ENCODE measurements at places on chromosomes 12 and 14.

DNA sequence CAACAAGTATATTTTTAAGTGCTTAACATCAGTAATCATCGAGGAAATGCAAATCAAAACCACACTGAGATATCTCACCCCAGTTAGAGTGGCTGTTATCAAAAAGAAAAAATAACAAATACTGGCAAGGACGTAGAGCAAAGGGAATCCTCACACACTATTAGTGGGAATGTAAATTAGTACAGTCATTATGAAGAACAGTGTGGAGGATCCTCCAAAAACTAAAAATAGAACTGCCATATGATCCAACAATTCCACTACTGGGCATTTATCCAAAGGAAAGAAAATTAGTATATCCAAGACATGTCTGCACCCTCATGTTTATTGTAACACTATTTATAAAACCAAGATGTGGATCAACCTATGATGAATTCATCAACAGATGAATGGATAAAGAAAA lies 149.0 kb upstream of the PWP1 start:
- DNase-seq = no peak

DNA sequence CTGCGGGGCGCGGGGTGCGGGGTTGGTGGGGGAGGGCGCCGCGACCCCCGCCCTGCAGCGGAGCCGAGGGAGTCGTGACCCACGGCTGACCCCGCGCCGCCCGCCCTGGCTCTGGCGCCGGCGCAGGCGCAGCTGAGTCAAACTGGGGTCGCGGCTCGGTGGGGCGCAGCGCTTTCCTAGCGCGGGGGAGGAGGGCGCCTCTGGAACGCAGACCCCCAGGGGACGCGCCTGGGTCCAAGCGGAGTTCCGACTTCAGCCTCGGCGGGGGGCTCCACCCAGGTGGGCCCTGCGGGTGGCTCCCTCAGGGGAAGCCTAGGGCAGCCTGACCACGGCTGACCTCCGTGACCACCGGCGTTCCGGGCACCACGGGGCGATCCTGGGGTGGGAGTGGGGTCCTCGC lies 467 bp upstream of the ANHX start:
- DNase-seq = no peak

- DNase-seq = no peak
Measured at GRCh38 chr14:78512021-78512420, 341.8 kb downstream of the NRXN3 start.

- DNase-seq = no peak
Measured at GRCh38 chr12:65784289-65785015, 39.8 kb upstream of the HMGA2 start.

DNA sequence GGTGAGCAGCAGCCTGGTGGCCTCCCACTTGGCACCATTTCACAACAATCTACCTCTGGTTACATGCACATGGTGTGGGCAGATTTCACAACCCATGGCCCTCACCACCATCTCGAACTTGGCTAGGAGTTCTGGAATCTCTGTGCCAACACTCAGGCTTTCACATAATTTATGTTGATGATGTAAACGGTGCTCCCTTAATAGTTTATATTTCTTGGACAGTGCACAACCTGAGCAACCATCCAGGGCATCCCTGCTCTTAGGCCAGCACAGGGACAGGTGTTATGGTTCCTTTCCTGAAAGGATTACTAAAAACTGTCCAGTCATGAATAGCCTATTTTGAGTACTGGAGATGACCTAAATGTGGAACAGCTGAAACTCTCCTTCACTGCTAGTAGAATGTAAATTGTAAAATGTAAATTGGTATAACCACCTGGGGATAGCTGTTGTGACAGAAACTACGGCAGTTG lies 28.6 kb downstream of the ABCB9 start:
- DNase-seq = no peak

DNA sequence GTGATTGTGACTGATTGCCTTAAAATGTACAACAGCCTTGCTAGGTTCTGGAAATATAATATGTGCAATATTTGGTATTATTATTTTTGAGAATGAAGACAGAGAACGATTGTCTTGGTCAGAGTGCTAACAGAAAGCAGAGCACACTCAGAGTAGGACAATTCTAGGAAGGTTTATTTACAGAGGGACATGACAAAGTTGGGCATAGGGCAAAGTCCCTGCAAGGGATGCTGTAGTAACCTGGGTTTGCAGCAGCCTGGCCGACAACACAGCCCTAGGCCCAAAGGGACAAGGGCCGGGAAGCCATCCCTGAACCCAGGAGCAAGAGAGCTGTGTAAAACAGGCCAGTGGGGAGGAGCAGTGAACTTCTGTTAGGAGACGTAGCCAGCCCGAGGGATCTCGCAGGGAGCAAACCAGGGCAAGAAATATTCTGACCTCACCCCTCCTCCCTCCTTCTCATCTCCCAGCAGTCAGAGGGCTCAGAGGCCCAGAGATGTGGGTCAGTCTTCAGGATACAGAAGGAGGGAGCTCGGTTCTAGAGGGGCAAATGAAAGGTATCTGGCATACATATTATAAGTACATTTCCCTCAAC lies 51.0 kb upstream of the FERMT2 start:
- no peak for DNase-seq

- no peak for DNase-seq
Measured at GRCh38 chr12:63994704-63995103, 150.2 kb downstream of the SRGAP1 start.

- no peak for DNase-seq
Measured at GRCh38 chr12:114684098-114684869, at the start of gene TBX3. Gene TBX3 (minus strand): TSS chr12:114684175. CDS start chr12:114683200, 975 bp downstream.

- no peak for DNase-seq
Measured at GRCh38 chr14:38404100-38404541, 148.2 kb upstream of the CLEC14A start.

DNA sequence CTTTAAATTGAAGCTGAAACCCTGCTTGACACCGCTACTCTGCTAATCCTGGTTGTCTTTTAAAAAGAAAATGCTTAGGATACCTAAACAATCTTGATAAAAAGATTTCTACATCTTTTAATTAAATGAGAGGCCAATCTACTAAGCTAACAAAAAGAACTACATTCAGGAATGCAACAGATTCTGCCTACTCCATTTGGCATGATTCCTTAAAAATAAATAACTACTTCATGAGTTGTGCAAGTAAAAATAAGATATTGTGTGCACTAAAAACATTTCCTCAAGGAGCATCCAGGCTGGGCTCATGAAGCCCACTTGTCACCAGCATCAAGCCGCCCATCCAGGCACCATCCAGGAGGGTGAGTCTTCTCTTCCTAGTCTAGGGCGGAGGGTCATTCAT lies 197.5 kb downstream of the PAX9 start:
- DNase-seq = no peak

GRCh38 chr14:99950181-99950580 lies 115.0 kb upstream of the EVL start:
- no peak for DNase-seq

All from stimulated activated CD8-positive, alpha-beta memory T cell treated with anti-CD3 and anti-CD28 coated beads, Interleukin-4, amount 100 ng/mL, for 1 hour (primary cell).